ENCODE measurements at places on chromosomes 13 and 19. TPM values are rescaled to one million over a fixed set of nuclear protein-coding genes. Genes with fewer than 3 reads are reported as not detected.

DNA sequence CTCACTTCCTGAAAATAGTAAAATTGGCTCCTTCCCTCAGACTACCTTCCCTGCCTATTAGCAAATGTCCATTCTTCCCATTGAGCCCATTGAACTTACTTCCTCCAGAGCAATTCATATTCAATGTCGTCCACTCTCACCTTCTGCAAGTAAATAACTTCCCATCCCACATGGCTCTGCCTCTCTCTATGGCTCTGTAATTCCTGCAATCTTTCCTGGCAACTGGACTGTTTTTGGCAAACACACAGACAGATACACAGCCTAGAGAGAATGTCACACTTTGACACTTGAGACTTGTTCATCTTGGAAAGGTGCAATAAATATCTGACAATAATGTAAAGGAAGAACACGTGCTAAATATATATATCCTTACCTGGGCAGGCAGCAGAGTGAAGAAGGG is 18.3 kb downstream of the UQCRFS1 start:
- no peaks in the 10 kb centered on the region for H3K36me3 ChIP-seq
- DNase-seq: no peak
- no peaks in the 10 kb centered on the region for H3K27me3 ChIP-seq
- no peaks in the 10 kb centered on the region for H3K4me1 ChIP-seq

DNA sequence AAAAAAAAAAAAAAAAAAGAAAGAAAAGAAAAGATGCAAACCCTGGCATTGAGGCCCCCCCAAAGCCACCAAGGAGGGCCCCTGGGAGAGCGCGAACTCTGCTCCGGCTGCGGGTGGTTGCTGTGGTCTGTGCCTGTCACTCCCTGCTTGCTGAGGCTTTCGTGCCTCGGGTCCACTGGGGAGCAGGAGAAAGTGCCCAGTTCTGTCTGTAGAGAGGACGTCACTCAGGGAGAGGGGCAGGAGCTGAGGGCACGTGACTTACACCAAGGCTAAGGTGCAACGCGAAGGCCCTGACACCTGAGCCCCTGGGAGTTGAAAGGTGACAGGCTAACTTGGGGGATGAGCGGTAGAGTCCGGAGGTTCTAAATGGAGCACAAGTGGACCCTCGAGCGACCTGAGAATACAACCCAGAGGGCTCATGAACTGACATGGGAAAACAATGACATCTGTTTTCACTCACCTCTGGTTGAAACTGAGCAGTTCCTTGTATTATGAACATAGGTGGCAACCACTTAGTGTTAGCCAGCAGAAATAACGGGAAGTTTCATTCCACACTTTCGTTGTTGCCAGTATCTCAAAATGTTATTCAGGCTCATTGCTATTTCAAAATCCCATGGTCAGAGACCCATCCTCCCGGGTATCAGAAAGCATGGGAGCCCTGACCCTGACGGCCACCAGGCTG is 69.2 kb upstream of the TM9SF2 start:
- H3K27me3 ChIP-seq: no peaks in the 10 kb centered on the region
- H3K4me1 ChIP-seq: peaks cover 2% of the 10 kb centered on the region
- H3K27ac ChIP-seq: no peak overlapping the region

- DNase-seq: peak; percentile 62
- H3K4me3 ChIP-seq: peak within 1 kb of the TSS; percentile 82
- peaks cover 70% of the 10 kb centered on the region for H3K4me1 ChIP-seq
- peak within 1 kb of the TSS; percentile 98 for H3K27ac ChIP-seq
- no peaks in the 10 kb centered on the region for H3K27me3 ChIP-seq
These were observed at the start of gene BRD4 for GRCh38 chr19:15332311-15332996. Gene BRD4, minus strand, starts transcription at chr19:15332539. Its CDS starts 59,440 bp downstream, at chr19:15273099.

- H3K36me3 ChIP-seq: no peaks in the 10 kb centered on the region
- H3K4me1 ChIP-seq: peaks cover 23% of the 10 kb centered on the region
- H3K27me3 ChIP-seq: peaks cover 9% of the 10 kb centered on the region
- peak overlapping the region; percentile 58 for H3K4me3 ChIP-seq
- peak overlapping the region; percentile 86 for H3K27ac ChIP-seq
- peak; percentile 84 for DNase-seq
These were observed 5.1 kb downstream of the FSTL3 start for GRCh38 chr19:681029-682019.

DNA sequence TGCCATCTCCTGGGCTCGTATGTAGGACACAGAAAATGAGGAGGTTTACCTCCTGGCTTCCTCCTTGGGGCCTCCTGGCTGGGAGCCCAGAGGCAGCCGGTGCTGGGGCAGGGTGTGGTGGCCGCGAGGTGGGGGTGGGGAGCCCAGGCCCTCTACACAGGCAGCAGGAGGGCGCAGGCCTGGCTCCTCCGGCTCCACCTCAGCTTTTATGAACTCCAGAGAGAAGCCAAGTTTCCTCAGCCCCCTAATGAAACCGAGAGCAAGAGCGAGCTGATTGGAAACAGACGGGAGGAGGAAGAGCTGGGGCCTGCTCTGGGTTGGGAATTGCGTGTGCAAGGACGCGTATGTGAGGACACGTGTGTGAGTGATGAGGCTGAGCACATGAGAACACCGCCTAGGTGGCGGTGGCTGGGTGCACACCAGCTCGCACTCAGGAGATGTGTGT is 23.1 kb downstream of the LYL1 start:
- DNase-seq: peak; percentile 65
- H3K27me3 ChIP-seq: no peaks in the 10 kb centered on the region
- peaks cover 62% of the 10 kb centered on the region for H3K4me1 ChIP-seq

GRCh38 chr19:4372165-4373012 is 28.0 kb downstream of the SH3GL1 start:
- no peaks in the 10 kb centered on the region for H3K27me3 ChIP-seq
- no peak overlapping the region for H3K4me3 ChIP-seq
- H3K4me1 ChIP-seq: peaks cover 99% of the 10 kb centered on the region
- no peak for DNase-seq
- H3K27ac ChIP-seq: peak overlapping the region; percentile 83

GRCh38 chr13:114283576-114283975 is 2.2 kb downstream of the UPF3A start:
- no peak overlapping the region for H3K4me3 ChIP-seq
- no peak overlapping the region for H3K27ac ChIP-seq
- no peaks in the 10 kb centered on the region for H3K27me3 ChIP-seq
- DNase-seq: no peak
- H3K4me1 ChIP-seq: peaks cover 13% of the 10 kb centered on the region
- peaks cover 43% of the 10 kb centered on the region for H3K36me3 ChIP-seq

DNA sequence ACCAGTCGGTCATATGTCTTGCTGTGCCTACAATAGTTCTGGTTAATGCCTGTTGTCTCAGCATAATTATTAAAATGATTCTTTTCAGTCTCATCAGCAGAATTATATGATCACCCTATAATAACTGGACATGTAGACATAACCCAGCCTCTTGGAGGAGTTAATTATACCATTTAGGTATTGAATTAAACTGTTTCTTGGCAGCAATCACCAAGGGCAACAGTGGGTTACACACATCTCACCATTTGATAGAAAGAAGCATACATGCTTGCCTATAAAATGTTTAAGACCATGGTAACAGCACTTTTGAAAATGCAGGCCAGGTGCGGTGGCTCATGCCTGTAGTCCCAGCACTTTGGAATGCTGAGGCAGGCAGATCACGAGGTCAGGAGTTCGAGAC is 184.6 kb downstream of the RGCC start:
- no peak overlapping the region for H3K4me3 ChIP-seq
- H3K4me1 ChIP-seq: peaks cover 46% of the 10 kb centered on the region
- no peak for DNase-seq
- no peaks in the 10 kb centered on the region for H3K27me3 ChIP-seq

DNA sequence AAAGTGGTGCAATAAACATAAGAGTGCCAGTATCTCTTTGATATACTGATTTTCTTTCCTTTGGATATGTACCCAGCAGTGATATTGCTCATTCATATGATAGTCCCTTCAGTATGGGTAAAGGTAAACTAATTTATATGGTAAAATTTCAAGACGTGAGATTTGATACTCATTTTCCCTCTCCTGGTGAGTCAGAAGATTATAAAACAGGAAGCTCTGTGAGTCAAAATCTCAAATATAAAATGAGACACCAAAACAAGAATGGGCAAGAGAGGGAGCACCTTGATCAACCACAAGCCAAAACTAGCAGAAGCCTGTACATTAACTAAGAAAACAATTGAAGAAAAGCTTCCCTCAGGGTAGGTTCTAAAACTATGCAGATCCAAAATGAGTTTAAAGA is 216.3 kb downstream of the SLITRK6 start:
- no peak overlapping the region for H3K27ac ChIP-seq
- H3K27me3 ChIP-seq: no peaks in the 10 kb centered on the region
- H3K36me3 ChIP-seq: no peaks in the 10 kb centered on the region

- no peaks in the 10 kb centered on the region for H3K4me1 ChIP-seq
- H3K27ac ChIP-seq: no peak overlapping the region
- peaks cover 7% of the 10 kb centered on the region for H3K27me3 ChIP-seq
These were observed 3.8 kb upstream of the RETN start for GRCh38 chr19:7665076-7665475.

DNA sequence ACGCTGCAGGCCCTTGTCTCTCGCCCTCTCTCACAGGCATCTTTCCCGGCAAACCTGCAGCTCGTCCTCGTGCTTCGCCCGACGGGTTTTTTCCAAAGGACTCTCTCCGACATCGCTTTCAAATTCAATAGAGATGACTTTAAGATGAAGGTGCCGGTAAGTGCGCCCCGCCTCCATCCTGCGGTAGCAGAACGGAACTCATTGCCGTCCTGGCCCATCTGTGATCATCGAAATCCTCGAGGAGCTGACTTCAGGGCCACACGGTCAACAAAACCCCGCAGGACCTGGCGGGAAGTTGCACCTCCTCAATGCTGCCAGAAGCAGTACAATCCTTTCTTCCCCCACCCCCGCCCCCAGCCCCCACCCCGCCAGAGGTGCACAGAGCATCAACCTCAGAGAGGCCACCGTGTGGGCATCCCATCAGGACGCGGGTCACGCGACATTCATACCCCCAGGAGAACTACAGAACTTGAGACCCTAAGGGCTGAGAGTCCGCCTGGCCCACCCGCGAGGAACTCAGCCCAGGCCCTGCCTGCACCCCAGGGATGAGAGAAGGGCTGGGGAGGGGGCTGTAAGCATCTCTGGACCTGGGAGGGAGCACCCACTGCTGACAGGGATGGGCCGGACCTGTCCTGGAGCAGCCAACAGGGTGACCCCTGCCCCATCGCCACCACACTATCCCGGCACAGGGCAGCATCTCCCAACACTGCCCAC is 44.9 kb upstream of the F7 start:
- peaks cover 2% of the 10 kb centered on the region for H3K27me3 ChIP-seq
- no peaks in the 10 kb centered on the region for H3K36me3 ChIP-seq
- no peak overlapping the region for H3K4me3 ChIP-seq
- no peak overlapping the region for H3K27ac ChIP-seq
- no peak for DNase-seq
- no peaks in the 10 kb centered on the region for H3K4me1 ChIP-seq

DNA sequence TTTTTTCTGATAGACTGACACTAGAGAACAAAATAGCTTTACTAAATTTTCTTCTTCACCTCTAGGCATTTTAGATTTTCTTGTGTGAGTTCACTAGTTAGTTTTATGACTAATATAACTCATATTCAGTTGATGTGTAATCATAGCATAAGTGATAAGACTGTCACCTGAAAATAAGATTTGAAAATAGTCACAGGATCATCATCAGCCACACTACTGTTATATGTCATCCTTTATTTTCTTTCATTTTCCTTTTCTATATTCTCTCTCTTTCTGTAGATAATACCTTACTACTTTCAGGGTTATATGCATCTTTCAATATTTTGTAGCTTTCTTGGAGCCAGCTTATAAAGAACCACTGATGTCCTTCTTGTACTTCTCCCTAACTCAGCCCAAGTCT is 292.6 kb downstream of the TDRD3 start:
- H3K4me3 ChIP-seq: no peak overlapping the region
- H3K4me1 ChIP-seq: no peaks in the 10 kb centered on the region
- no peaks in the 10 kb centered on the region for H3K36me3 ChIP-seq
- H3K27me3 ChIP-seq: no peaks in the 10 kb centered on the region
- DNase-seq: no peak

DNA sequence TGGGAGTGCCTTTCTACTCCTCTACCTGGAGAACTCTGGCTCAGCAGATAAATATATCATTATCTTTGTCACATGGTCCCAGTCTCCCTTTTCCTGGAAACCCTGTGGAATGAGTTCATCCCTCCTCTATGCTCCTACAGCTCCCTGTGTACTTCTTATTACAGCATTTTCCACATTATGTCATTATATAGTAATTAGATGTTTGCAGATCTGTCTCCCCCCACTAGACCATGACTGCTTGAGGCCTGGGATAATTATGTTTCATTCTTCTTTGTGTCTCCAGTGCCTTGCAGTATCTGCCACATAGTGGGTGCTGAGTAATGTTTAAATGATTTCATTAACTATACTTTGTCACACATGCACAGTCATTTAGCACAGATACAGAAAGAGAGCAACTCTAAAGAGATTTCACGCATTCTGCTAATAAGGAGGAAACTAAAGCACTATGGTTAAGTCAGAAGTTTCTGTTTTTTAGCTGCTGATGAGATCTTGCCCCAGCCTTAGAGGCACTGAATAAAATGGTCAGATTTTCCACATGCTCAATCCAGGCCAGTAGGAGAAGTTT is 66.1 kb upstream of the DIAPH3 start:
- H3K27me3 ChIP-seq: no peaks in the 10 kb centered on the region
- no peaks in the 10 kb centered on the region for H3K36me3 ChIP-seq
- no peak overlapping the region for H3K4me3 ChIP-seq
- H3K27ac ChIP-seq: no peak overlapping the region

- no peaks in the 10 kb centered on the region for H3K4me1 ChIP-seq
- no peak for DNase-seq
- H3K36me3 ChIP-seq: no peaks in the 10 kb centered on the region
- no peak overlapping the region for H3K27ac ChIP-seq
- H3K4me3 ChIP-seq: no peak overlapping the region
- H3K27me3 ChIP-seq: peaks cover 61% of the 10 kb centered on the region
These were observed 16.3 kb upstream of the PTPRS start for GRCh38 chr19:5356918-5357317.

GRCh38 chr13:113732961-113733950 is 25.8 kb upstream of the TMEM255B start:
- H3K36me3 ChIP-seq: no peaks in the 10 kb centered on the region
- H3K4me1 ChIP-seq: no peaks in the 10 kb centered on the region
- H3K27me3 ChIP-seq: peaks cover 23% of the 10 kb centered on the region
- no peak overlapping the region for H3K4me3 ChIP-seq

GRCh38 chr13:47299304-47299703 is 402.5 kb upstream of the HTR2A start:
- H3K27ac ChIP-seq: no peak overlapping the region
- no peak overlapping the region for H3K4me3 ChIP-seq
- no peaks in the 10 kb centered on the region for H3K4me1 ChIP-seq
- no peak for DNase-seq
- no peaks in the 10 kb centered on the region for H3K36me3 ChIP-seq

SLC7A9 gene
- not detected for total RNA-seq

GARIN5A gene
- 1.9 TPM for total RNA-seq

ZNF541 gene
- not detected for total RNA-seq

URI1 gene
- total RNA-seq: 84.1 TPM

GRK1 gene
- not detected for total RNA-seq

TLE6 gene
- total RNA-seq: 0.62 TPM

CDC42EP5 gene
- total RNA-seq: 0.83 TPM

FAM216B gene
- not detected for total RNA-seq

MBD3L2 gene
- not detected for total RNA-seq

RFXAP gene
- total RNA-seq: 3.0 TPM

PRR20E gene
- not detected for total RNA-seq

MEF2B gene
- total RNA-seq: 0.68 TPM

SIGLEC12 gene
- not detected for total RNA-seq
